Stimulated activated CD4-positive, alpha-beta T cell treated with anti-CD3 and anti-CD28 coated beads, Interleukin-4, amount 100 ng/mL, for 48 hours (primary cell): ENCODE measurements at places on chromosomes 1 and 21.

DNA sequence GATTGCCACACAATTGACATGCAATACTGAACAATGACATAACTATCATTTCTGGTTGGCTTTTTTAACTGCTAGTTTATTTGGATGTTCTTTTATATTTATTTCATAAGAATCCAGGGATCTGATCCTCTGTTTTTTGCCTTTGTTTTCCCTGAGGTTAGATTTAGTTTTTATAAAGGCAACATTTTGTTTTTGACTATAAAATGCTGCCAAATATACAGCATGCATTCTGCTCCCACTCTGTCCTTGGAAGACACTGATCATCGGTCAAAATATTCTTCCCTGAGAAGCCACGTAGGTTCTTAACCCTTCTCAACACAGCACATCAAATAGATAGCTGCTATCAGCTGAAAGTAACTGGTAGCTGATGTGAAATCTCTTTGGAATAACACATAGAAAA, 52.5 kb downstream of the LYPLAL1 start:
- no peak for DNase-seq

DNA sequence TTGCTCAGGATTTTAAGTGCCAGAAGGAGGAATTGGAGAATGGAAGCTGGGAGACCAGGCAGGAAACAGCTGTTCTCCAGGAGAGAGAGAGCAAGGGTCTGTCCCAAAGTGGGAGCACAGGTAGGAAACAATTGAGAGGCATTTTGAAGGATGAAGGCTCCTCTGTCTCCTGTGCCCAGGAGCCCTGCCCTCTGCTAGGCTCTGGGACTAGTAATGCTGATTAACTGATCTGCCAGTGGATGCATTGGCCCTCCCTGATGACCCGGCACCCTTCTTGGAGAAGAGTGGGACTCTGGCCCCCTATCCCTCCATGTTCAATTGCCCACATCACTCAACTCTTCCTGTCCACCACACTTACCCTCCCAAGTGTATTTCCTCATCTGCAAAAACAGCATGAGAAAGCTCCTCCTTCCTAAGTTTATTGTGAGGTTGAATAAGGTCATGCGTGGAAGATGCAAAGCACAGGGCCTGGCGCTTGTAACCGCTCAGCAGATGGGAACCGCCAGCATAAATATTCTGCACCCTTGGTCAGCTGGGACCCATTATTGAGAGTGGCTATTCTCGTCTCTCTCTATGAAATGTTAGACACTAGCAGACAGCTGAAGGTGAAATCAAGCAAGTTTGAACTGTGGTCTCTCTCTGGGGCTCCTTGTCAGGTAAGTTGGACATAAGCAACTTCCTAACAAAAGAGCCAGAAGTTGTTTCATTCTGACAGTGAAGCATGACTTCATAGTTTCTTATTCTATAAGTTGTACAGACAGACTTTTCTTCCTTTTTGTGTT, 63.0 kb upstream of the ANGPTL1 start:
- no peak for DNase-seq

DNA sequence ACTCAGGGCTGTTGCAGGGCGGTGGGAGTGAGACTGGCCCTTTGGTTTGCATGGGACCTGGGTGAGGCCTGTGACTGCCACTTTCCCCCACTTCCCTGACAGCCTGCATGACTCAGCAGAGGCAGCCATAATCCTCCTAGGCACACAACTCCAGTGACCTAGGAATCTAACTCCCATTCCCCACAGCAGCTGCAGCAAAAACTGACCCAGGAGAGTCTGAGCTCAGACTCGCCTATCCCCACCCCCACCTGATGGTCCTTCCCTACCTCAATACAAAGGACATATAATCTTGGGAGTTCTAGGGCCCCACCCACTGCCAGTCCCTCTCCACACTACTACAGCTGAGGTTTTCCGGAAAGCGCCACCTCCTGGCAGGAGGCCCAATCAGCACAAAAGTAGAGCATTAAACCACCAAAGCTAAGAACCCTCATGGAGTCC, 26.7 kb downstream of the NDC1 start:
- peak; percentile 15 for DNase-seq

GRCh38 chr1:89005286-89006151, 13.1 kb upstream of the KYAT3 start:
- no peak for DNase-seq

DNA sequence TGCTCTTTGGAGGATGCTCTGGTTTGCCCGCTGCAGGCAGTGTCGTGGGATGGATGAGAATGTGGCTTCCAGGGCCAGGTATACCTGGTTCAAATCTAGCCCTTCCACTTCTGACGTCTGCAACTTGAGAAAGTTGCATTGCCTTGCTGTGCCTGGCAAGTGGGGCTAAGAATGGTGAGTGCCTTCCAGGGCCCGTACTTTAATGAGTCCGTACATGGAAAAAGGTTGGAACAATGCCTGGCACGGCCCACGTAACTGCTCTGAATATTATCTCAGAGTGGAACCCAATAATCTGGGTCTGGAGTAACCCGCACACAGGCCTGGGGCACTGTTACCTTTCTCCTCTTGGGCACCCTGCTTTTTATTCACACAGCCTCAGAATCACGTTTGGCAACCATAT, 146.7 kb upstream of the EDN2 start:
- no peak for DNase-seq

DNA sequence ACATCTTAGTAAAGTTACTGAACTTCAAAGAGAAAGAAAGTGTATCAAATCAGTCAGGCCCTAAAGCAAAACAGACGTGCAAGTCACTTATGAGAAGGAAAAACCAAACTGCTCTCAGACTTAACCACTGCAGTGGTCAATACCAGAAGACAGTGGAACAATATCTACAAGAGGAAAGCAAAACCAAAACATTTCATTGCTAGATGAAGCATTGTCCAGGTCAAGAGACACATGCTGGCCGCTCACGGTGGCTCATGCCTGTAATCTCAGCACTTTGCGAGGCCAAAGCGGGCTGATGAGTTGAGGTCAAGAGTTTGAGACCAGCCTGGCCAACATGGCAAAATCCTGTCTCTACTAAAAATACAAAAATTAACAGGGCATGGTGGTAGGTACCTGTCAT, 82.0 kb upstream of the MROH9 start:
- no peak for DNase-seq

- no peak for DNase-seq
Observed at GRCh38 chr1:54968551-54968950, 11.9 kb upstream of the TMEM61 start.

DNA sequence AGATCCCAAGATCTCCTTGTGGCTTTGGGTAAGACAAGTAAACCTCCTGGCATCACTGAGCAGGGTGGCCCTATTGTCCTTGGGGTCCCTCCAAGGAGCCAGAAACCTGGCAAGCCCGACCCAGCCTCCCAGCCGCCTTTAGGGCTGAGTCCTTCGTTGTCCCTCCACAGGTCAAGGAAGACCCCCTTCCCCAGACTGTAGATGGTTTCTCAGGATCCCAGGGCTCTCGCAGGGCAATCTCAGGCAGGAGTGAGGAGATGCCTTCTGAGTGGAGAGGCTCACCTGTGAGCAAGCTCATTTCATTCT, 71.6 kb upstream of the CSF3R start:
- no peak for DNase-seq

DNA sequence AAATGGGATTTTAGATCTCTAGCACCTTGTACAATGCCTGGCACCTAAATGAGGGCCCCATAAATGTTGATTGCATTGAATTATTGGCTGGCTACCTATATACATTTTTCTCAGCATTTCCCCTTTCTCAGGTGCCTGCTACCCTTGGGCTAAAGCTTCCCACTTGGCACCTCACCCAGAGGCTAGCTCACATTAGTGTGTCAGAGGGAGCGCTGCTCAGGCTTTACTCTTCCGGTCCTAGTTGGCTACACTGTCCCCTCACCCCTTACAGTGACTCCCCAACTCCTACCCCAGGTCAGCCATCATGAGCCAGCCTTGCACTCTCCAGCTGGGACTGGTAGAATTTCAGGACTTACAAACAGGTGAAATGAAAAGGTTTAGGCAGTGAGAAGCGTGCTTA, 9.5 kb downstream of the TRAF5 start:
- no peak for DNase-seq

GRCh38 chr1:49394200-49394599, 617.5 kb upstream of the BEND5 start:
- DNase-seq: no peak

DNA sequence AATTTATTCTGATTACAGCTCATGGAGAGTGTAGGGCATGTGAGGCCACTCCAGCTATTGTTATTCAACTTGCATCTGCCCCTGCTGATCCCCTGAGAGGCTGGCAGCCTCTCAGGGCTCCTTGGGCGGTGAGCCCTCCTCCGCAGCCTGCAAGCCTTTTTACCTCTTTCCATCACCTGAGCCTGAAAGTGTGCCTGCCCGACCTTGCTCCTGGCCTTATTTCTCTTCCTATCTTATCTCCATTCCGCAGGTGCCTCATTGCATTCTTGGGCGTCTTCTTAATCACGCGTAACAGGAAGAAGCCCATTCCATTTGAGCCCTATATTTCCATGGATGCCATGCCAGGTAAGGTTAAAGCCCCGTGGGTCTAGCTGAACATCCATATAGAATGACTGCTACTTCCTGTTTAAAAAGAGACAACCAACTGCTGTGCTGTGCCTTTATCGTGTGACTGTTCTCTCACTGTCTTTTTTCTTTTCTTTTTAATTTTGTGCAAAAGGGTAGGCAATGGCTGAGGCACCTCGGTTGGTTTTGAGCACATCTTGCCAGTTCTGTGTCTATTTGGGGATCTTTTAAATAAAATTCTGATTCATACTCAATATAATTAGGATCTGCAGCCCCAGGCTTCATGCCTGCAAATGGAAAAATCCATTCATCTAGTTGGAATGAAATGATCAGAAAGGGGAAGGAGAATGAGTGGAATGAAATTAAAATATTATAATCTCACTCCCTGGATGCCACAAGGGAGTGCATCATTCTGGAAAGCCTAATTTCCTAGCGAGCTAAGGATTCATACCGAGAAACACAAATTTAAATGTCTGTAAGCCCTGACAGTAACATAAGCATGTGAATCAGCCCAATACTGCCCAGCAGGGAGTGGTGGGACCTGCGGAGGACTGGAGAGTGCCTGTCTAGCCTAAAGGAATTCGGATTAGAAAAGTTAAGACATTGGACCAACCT, 38.6 kb upstream of the RCAN3 start:
- no peak for DNase-seq

- DNase-seq: no peak
Observed at GRCh38 chr1:14486401-14487201, 111.9 kb upstream of the KAZN start.

DNA sequence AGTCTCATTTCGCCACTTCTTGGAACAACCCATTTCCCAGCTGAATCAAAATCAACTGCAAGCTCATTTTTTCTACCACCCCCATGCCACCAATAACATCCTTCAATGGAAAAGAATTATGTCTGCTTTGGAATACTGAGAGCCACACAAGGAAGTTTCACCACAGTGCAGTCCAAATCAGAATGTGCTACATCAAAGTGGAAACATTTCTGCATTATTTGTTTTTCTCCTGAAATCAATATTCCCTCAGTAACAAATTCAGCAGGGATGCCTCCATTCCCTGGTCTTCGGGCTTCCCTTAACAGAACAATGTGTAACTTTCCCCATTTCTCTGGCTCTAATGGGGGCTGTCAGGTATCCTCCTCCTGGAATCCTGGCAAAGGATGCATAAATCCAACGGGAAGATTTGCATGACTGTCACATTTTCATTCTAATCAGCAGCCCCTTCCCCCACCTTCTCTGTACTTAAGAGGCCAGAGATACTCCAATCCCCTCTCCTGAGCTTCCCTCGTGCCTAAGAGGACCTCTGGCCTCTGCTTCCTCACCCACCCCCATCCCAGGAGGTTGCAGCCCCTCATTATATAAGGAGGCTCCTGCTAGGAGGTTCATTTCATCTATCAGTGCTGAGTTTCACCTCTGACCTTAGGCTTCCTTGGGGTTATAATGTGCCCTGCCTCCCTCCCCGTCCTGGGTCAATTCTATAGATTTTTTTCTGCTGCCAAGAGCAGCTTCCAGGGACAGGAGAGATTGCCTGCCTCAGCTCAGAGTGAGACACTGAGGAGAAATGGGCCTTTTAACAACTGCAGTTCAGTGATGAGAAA, 201.1 kb downstream of the OMA1 start:
- no peak for DNase-seq

DNA sequence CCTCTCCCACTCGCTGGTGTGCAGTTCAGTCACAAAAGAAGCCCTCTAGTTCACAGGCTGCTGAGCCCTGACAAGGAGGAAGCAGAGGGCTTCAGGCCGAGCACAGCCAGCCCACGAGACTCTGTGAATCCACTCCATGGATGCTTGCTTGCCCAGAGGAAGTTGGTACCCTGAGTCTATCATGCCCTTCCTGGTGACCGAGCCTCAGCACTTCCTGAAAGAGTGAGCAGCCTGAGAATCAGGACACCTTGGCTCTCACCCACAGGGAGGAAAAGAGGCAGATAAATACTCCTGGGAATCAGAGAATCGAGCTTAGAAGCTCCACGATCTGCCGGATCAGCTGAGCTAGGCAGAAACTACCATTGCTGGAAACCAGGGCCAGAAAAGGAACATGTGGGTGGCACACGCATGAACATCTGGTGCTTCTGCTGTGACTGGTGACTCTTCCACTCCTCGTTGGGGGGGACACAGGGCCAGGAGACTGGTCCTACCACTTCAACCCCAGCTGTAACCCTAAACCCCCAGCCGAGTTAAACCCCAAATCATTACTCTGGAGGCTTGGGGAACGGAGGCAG, 376.3 kb upstream of the CAMK1G start:
- DNase-seq: no peak

- DNase-seq: no peak
Observed at GRCh38 chr1:214898161-214898560, 184.4 kb upstream of the KCNK2 start.

DNA sequence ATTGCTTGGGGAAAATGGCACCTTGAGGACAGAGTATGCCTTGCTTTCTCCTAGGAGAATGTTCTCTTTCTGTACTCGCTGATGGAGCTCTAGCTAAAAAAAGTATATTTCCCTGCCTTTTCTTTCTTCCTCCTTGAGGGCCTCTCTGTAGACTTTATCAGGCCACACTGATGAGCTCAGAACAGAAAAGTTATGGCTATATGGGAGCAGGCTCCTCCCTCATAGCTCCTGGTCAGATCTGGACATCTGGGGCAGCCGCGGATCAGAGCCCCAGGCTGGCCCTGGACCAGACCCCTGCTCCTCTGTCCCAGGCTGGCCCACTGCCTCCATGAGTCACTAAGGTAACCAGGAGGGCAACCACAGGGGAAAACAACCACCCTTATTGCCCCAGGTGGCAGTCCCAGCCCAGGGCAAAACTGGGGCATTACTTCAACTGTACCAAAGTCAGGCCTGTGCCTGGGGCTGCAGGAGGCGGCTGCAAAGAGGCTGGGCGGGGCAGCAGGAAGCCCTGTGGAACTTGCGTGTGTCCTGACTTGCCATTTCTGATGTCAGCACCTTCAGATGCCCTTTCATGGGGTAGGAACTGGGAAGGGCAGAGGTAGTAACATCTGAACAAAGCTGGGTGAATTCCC, 26.3 kb upstream of the ZNF648 start:
- no peak for DNase-seq
